Stimulated activated CD8-positive, alpha-beta memory T cell treated with anti-CD3 and anti-CD28 coated beads, Interleukin-12 subunit alpha, Interleukin-12 subunit beta, amount 100 ng/mL, for 4 hours (primary cell): ENCODE measurements at places on chromosomes 5 and 9.

GRCh38 chr5:115838885-115839518 lies 2.4 kb downstream of the ATG12 start:
- DNase-seq, result no peak

- DNase-seq, result no peak
These were observed 58.5 kb downstream of the LIFR start for GRCh38 chr5:38497946-38498345.

DNA sequence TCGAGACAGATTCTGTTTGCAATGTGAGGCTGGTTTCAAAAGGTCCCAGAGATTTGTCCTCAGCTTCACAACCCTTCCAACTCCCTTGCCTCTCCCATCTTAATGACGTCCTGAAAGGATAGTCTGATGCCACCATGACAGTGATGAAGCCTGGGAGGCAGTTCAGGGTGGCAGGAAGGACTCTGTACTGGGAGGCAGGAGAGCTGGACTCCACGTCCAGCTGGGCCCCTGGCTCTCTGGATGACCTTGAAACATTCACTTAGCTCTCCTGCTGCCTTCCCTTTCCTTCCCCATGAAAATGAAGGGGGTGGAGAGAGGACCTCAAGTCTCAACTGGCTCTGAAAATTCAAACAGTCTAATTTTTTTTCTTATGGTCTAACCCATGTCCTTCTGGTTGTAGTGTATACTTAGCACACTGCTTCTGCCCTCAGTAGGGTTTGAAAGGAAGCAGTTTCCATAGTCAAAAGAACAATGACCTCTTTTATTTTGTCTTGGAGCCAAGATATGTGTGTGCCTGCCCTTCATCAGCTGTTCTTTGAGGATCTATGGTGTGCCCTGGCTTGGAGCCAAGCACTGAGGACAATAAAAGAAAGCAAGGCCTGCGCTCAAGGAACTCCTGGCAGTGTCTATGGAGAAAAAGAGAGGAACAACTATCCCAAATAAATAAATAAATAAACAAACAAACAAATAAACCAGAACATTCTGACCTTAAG lies 188.3 kb downstream of the GRIA1 start:
- no peak for DNase-seq

DNA sequence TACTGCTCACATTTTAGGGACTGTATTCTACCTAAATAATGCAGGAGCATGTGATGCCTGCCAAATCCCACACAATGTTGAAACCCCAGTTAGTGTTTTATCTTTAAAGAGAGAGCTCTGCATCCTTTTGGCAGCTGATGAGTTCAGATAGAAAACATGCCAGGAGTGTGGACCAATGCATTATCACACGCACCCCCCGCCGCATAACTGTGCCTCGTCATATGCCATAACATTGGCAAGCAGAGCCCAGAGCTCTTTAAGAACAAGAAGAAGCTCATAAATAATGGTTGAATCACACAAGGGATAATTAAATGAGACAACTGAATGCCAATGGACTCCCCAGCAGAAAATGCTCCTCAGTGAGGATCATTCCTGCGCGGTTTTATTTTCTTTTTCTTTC lies 52.8 kb upstream of the RORB start:
- no peak for DNase-seq

- DNase-seq, result no peak
These were observed 46.1 kb downstream of the SCGB3A1 start for GRCh38 chr5:180545248-180545647.

- DNase-seq, result no peak
These were observed 426.8 kb upstream of the CLINT1 start for GRCh38 chr5:158285698-158286097.

- no peak for DNase-seq
These were observed 1006.4 kb upstream of the CTNND2 start for GRCh38 chr5:12910641-12911040.

- DNase-seq, result no peak
These were observed 22.8 kb upstream of the C9orf40 start for GRCh38 chr9:74975538-74975937.

- DNase-seq, result no peak
These were observed 1.3 kb downstream of the IRX2 start for GRCh38 chr5:2750026-2750757.

DNA sequence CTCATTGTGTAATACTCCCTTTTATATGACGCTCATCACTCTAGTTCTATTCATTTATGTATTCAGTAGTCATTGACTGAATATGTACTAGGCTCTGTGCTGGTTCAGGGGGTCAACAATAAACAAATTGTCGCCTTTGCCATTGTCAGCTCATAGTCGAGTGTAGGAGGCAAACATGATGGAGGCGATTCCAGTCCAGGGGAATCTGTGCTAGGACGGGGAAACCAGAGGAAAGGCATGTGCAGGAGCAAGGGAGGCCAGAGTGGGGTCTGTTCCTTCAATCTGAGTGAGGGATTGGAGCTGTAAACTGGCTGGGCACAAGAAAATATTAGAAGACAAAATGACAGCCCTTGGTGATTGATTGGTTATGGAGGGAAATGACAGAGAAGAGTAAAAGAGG lies 83.9 kb downstream of the ANGPTL2 start:
- no peak for DNase-seq

- DNase-seq, result no peak
These were observed 23.2 kb upstream of the DAB2 start for GRCh38 chr5:39447968-39448367.

- DNase-seq, result no peak
These were observed 634.8 kb upstream of the FAM174A start for GRCh38 chr5:99900302-99900852.

- no peak for DNase-seq
These were observed 25.6 kb downstream of the FAM163B start for GRCh38 chr9:133583586-133583985.

- no peak for DNase-seq
These were observed 760.0 kb upstream of the FAM174A start for GRCh38 chr5:99775189-99775588.

GRCh38 chr9:137373611-137373980 lies 49.4 kb downstream of the EXD3 start:
- DNase-seq, result no peak

GRCh38 chr5:89697581-89697980 lies 712.0 kb downstream of the CETN3 start:
- no peak for DNase-seq

DNA sequence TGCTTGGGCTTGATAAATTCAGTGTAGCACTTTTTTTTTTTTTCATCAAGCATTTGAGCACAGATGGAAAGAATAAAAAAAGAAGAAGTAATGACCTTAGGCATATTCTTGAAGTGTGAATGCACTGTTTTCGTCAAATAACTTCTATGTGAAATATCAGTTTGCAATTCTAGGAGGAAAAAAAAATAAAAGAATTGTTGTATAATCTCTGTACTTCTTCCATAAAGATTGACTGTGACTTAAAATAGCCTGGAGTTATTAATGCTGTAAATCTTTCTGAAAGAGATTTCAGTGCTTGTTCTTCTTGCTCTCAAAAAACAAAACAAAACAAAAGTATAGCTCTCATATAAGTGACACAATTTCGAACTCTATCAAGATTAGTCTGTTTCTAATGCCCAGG lies 536.9 kb upstream of the ZNF608 start:
- no peak for DNase-seq

- no peak for DNase-seq
These were observed 10.7 kb upstream of the SUB1 start for GRCh38 chr5:32574540-32575175.

DNA sequence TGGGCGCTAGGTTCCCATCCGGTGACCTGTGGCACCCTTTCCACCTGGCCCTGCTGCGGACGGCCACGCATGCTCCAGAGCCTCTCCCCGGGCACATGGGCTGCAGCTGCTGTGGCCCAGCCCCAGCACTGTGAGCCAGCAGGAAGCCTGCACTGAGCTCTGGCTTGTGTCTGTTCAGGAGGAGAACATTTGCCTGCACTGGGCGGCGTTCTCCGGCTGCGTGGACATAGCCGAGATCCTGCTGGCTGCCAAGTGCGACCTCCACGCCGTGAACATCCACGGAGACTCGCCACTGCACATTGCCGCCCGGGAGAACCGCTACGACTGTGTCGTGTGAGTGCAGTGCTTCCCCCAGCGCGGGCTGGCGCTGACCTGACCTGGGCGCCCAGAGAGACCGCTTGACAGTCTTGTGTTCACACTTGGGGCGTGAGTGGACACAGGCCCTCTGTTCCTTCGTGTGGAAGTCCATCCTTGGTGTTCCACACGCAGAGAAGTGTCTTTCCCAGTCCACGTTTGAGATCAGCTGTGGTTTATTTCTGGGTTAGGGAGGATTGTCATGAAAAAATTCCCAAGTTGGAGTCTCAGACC lies 66.2 kb upstream of the CACNA1B start:
- DNase-seq, result no peak

DNA sequence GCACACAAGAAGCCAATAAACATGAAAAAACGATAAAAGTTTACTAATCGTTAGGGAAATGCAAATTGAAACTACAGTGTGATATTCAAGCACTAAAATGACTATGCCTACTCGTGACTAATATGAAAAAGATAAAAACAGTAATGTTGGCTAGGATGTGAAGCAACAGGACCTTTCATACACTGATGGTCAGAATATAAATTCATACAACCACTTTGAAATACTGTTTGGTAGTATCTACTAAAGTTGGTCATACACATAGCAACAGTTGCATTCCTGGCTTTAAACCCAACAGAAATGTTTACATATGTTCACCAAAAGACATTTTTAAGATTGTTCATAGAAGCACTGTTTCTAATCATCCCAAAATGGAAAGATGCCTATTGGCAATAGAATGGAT lies 24.3 kb downstream of the FBXO38 start:
- DNase-seq, result no peak

DNA sequence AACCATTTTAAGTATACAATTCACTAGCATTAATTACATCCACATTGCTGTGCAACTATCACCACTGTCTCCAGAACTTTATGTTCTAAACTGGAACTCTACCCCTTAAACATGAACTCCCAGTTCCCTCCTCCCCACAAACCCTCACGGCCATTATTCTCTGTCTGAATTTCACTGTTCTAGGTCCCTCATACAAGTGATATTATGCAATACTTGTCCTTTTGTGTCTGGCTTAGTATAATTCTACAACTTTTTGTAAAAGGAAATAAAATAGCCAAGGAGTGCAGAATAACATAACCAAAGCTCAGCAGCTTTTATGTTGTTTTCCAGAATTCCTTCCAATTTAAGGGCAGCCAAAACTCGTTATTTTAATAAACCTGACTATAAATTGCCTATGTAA lies 53.2 kb downstream of the NAA35 start:
- DNase-seq, result no peak

- DNase-seq, result no peak
These were observed 229.0 kb downstream of the ELAVL2 start for GRCh38 chr9:23596913-23597634.

DNA sequence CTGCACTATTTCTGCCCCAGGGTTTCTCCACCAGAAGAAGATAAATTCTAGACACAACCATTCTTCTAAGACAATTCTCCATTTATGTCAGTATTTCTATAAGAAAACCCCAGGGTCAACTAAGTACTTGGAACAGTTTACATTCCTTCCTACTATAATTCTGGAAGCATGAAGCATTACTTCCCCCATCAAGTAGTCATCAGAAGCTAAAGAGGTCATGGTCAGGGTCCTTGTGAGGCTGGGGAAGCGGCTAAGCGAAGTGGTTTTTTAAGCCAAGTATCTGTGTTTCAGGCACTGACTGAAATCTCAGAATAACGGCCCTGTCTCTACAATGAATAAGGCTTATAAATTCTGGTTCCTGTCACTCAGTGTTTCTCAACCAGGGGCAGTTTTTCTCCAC lies 197.8 kb downstream of the GLIS3 start:
- DNase-seq, result no peak

DNA sequence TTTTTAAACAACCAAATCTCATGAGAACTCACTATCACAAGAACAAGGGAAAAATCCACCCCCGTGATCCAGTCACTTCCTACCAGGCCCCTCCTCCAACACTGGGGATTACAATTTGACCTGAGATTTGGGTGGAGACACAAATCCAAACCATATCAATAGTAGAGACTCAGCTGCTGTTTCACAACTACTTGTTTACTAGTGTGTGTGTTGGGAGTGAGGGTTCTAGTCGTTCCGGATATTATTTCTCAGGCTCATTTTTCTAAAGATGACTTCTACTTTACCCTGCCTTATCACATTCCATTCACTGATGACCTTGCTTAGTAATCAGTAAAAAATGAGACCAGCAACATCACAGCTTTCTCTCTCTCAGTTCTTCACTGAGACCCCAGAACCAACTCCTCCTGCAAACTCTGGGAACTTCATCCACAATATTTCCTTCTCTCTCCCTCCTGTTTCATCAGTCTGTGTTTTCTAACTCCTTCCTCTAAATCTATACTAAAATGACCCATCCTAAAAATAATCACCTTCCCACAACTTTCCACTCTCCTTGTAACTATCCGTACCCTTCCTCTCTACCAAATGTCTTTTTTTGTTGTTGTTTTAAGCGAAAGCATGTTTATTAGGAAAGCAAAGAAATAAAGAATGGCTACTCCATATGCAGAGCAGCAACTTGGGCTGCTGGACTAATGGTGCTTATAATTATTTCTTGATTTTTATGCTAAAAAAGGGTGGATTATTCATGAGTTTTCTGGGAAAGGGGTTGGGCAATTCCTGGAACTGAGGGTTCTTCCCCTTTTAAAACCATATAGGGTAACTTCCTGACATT lies 121.5 kb upstream of the SPRY4 start:
- no peak for DNase-seq

DNA sequence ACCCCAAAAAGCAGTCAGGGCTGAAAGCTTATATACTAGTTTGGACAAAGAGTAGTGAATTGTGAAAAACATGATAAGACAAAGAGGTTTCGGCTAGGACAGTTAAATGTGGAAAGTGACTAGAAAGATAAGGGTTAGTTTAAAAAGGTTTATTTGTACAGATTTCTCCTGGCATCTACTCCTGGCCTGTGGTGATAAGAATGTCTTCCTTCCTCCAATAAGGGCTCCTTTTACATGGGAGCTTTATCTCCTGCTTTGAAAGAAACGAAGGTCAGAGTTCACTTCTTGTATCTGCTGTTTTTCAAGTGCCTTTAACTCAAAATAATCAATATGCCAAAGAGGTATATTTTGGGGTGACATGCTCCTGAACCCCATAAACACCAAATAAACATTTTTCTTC lies 776.1 kb upstream of the COX7C start:
- no peak for DNase-seq

DNA sequence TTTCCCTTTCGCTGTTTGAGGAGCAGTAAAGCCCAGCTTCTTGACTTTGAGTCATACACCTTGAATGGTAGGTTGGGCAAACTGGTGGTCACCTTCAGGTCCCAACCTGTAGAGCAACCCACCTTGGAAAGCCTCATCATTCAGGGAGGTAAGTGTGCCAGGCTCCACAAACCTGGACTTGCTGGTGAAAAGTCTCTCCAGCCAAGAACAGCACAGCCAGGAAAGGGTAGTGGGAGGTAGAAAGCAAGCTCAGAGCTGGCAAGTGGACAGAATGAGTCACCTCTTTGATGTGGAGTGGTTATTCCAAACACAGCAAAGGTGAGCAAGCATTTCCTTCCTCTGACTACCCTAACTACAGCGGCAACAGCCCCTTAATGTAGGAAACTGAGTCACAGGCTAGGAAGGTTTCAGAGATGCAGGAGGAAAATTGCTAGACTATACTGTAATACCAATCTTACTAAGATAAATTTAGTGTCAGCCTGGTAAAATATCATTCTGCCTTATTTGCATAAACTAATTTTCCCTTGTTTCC lies 117.5 kb upstream of the MTAP start:
- DNase-seq, result peak; percentile 13

GRCh38 chr5:119397518-119398380 lies 41.9 kb downstream of the TNFAIP8 start:
- DNase-seq, result no peak
